ENCODE measurements at places on chromosomes 11 and 22.

DNA sequence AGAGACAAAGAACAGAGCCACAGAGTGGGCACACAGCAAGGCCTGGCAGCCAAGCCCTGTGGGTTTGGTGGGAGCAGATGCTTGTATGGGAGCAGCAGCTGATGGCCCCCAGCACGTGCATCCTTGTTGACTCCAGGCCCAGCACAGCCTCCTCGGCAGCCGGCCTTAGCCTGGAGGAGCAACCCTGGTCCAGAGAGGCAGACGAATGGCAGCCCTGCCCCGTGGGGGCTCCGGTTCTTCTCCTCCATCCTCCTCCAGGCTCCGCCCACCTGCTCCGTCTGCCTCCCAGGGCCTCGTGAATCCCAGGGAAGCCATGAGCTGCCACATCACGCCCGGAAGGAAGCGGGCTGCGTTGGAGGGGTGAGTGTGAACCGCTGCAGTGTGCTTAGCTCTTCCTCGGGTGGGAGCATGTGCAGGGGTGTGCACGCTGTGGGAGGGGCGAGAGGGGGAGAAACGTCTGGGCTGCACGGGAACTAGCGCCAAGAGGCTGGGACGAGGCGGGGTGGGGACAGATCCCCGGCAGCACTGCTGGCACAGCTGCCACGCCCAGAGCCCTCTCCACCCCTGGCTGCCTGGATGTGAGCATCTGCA, 36.3 kb upstream of the JAM3 start:
- ATAC-seq: no peak

GRCh38 chr11:9320047-9320446, 5.7 kb upstream of the TMEM41B start:
- ATAC-seq: no peak

GRCh38 chr11:66268952-66269905, 790 bp downstream of the RAB1B start:
- ATAC-seq: 0 out of 3 replicates have a peak, but pooled peaks have one; percentile 1

DNA sequence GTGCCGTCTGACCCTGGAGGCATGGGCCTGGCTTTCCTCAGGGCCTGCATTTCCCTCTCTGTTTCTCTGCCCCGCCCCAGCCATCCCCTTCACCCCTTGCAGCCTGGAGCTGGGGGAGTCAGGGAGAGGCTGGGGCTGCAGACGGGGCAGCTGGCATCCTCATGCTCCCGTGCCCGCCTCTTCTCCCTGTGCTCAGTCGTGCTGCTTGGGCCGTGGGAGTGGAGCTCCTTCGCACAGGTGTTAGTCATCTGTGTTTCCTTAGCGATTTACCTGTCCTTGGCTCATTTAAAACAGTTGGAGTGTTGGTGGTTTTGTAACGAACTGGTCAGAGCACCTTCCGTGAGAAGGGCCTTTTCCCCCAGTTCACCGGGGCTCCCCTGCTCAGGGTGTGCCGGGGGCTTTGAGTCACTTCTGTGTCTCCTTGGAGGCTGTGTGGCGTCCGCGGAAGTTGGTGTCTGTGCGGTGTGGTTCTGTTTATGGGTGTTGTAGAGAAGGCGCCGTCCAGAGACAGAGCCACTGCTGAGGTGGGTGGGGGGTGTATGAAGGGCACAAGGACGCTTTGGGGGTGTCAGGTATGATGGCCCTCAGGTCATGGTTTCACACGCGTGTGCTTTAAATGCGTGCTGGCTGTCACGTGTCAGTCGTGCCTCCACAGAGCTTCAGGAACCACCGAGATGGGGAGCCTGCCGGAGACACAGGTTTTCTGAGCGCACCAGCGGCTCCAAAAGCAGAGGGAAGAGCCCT, 19.5 kb downstream of the BRSK2 start:
- ATAC-seq: no peak

DNA sequence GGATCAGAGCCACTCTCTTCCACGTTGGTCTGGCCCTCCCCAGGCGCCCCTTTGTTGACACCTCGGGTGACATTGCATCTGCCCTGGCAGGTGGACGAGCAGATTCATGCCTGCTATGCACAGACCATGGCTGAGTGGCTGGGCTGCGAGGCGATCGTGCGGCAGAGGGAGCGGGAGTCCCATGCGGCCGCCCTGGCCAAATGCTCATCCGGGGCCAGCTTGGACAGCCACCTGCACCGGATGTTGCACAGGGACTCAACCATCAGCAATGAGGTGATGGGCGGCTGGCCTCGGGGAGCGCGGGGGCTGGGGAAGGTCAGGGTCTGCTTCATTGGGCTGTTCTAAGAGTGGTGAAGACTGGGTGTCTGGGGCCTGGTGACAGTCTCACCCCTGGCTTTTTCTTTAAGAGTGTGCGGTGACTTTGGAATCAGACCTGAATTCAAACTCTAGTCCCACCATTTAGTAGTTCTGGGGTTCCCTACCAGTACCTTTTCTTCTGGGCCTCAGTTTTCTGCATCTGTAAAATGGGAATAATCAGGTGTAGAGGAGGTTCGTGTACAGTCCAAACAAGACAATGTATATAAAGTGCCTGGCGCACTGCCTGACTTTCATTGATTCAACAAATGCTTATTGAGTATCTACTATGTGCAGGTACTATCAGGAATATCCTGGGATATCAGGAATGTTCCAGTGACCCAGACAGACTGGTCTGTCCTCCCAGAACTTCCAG, 53.0 kb downstream of the LHFPL7 start:
- no peak for ATAC-seq

GRCh38 chr22:40116496-40117200, 61.1 kb upstream of the TNRC6B start:
- no peak for ATAC-seq

GRCh38 chr22:32536352-32536751, 61.7 kb downstream of the FBXO7 start:
- ATAC-seq: no peak

Measured in SK-N-SH treated with all-trans-retinoic acid at 6 μM for 48 hours (cell line).